Tibial nerve (tissue), 4 donors: ENCODE measurements at places on chromosomes 1 and 21. TPM values are rescaled to one million over a fixed set of nuclear protein-coding genes. Genes with fewer than 3 reads are reported as not detected.

- no peaks in the 10 kb centered on the region for H3K4me1 ChIP-seq
- H3K27me3 ChIP-seq: no peaks in the 10 kb centered on the region
- H3K36me3 ChIP-seq: no peaks in the 10 kb centered on the region
- no peak overlapping the region for H3K4me3 ChIP-seq
Observed at GRCh38 chr1:229856009-229856650, 210.9 kb upstream of the GALNT2 start.

GRCh38 chr1:119987112-119987511, 82.3 kb downstream of the NOTCH2 start:
- H3K36me3 ChIP-seq: no peaks in the 10 kb centered on the region
- H3K27ac ChIP-seq: no peak overlapping the region
- no peak for DNase-seq
- no peak overlapping the region for H3K4me3 ChIP-seq
- H3K4me1 ChIP-seq: no peaks in the 10 kb centered on the region

DNA sequence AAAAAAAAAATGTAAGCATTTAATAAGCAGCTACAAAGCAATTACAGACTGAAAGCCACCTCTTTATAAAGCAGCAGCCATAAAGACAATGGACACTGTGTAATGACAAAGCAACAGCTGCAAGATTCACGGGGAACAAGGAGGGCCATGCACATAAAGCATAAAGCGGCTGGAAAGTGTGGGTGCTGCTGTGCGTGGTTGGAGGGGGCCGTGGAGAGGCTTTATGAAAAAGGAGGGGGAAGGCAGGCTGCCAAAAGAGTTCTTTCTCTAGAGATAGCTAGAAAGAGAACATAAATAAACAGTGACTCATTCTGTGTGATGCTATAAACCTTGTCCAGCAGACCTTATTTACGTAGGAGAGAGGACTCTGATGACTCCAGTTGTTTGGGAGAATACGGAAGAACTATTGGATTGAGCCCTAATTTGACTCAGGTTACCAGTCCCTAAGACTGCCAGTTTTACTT, 49.3 kb downstream of the ADAMTS1 start:
- no peak overlapping the region for H3K4me3 ChIP-seq
- H3K27me3 ChIP-seq: no peaks in the 10 kb centered on the region
- no peaks in the 10 kb centered on the region for H3K36me3 ChIP-seq
- peak overlapping the region; percentile 83 for H3K27ac ChIP-seq
- peak; percentile 79 for DNase-seq

DNA sequence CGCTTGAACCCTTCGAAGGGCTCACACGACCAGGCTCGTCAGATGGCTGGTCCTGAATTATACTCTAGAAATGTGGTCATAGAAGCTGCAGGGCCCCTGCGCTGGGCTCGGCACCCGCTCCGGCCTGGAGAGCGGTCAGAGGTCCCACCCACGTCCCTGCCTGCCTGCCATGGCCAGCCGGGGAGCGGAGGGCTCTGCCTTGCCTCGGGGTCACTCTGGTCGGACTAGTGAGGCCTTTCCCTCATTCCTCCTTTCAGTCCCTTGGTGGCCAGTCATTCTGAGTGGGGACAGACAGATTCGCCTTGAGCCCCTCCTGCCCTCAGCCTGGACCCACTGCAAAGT, 529 bp upstream of the MARCKSL1 start:
- H3K27ac ChIP-seq: peak overlapping the region; percentile 89
- peaks cover 37% of the 10 kb centered on the region for H3K4me1 ChIP-seq
- peaks cover 18% of the 10 kb centered on the region for H3K36me3 ChIP-seq

DNA sequence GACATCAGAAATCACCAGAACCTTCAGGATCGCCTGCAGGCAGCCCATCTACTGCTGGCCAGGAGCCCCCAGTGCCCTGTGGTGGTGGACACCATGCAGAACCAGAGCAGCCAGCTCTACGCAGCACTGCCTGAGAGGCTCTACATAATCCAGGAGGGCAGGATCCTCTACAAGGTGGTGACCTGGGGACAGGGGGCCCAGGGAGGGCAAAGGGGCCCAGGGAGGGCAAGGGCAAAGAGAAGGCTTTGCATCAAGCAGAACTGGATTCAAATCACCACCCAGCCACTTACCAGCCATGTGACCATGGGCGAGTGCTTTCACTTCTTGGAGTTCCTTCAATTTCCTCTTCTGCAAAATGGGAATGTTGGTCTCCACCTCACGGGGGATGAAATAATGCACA, 12.1 kb downstream of the DIO1 start:
- H3K36me3 ChIP-seq: no peaks in the 10 kb centered on the region
- no peaks in the 10 kb centered on the region for H3K27me3 ChIP-seq
- no peak for DNase-seq
- H3K27ac ChIP-seq: no peak overlapping the region
- no peaks in the 10 kb centered on the region for H3K4me1 ChIP-seq

- DNase-seq: no peak
- no peak overlapping the region for H3K27ac ChIP-seq
- no peak overlapping the region for H3K4me3 ChIP-seq
- no peaks in the 10 kb centered on the region for H3K27me3 ChIP-seq
- H3K36me3 ChIP-seq: no peaks in the 10 kb centered on the region
- no peaks in the 10 kb centered on the region for H3K4me1 ChIP-seq
Observed at GRCh38 chr1:225114354-225114990, 185.0 kb downstream of the DNAH14 start.

The RNU1-4 gene
- total RNA-seq: under 0.01 TPM

GRCh38 chr1:201252944-201253371, 30.3 kb upstream of the PKP1 start:
- H3K27me3 ChIP-seq: no peaks in the 10 kb centered on the region
- no peaks in the 10 kb centered on the region for H3K4me1 ChIP-seq
- no peak overlapping the region for H3K4me3 ChIP-seq

- H3K36me3 ChIP-seq: no peaks in the 10 kb centered on the region
- no peak overlapping the region for H3K27ac ChIP-seq
- H3K4me1 ChIP-seq: no peaks in the 10 kb centered on the region
- DNase-seq: no peak
Observed at GRCh38 chr1:4149831-4150230, 249.8 kb upstream of the C1orf174 start.

The GUCA2B gene
- not detected for total RNA-seq

- H3K4me3 ChIP-seq: no peak overlapping the region
- no peaks in the 10 kb centered on the region for H3K4me1 ChIP-seq
- no peaks in the 10 kb centered on the region for H3K27me3 ChIP-seq
- peaks cover 18% of the 10 kb centered on the region for H3K36me3 ChIP-seq
Observed at GRCh38 chr1:54069791-54070170, 16.4 kb downstream of the TCEANC2 start.

DNA sequence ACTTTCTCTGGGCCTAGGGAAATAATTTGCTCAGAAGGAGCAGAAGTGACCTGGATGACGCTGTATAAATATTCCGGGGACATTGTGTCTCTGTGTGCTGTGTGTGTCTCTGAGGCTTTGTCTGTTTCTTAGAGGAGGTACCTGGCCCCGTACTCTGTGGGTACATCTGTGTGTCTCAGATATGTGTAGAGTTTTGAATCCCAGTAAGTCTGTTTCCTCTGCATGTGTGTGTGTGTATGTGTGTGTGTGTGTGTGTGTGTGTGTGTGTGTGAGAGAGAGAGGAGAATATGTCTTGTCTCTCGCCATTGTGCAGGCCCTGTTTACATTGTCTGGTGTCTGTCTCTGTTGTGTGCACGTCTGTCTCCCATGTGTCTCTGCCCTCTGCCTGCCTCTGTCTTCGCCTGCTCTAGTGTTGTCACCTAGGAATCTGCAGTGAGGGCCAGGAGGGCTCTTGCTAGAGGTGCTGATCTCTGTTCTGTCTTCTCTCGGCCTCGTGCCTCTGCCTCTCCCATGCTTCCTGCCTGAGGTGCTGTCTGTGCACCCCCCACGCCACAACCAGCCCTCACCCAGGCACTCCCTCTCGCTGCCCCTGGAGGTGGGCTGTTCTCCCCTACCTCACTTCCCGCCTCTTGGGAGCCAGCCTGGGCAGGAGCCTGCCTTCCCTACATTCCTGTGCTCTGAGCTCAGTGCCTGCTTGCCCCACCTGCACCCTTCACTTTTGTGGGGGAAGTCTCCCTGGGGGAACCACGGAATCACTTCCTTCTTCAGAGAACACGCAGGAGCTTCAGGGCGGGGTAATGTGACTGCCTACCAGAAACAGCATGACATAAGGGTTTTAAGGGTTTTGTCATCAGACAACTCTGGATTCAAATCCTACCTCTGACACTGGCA, 5.9 kb downstream of the MAP7D1 start:
- H3K36me3 ChIP-seq: no peaks in the 10 kb centered on the region
- H3K4me1 ChIP-seq: peaks cover 51% of the 10 kb centered on the region
- no peak for DNase-seq
- peak overlapping the region; percentile 83 for H3K27ac ChIP-seq

DNA sequence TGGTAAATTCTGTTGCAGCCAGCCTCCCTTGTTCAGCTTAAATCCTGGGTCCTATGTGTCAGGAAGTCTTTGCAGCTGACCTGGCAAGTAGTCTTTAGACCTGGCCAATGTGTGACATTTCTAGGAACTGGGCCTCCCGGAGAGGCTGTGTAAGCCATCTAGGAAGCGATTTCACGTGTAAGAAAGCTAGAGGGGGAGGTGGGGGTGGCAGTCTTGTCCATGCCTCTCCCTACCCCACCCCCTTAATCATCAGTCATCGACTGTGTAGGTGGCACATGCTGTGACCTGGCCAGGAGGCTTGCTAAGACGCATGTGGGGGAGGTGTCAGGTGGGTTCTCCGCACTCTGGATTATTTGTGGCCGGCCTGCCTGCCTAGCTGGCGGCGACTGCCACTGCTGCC, 8.4 kb downstream of the C1orf226 start:
- DNase-seq: no peak
- no peak overlapping the region for H3K4me3 ChIP-seq
- H3K27me3 ChIP-seq: no peaks in the 10 kb centered on the region
- H3K36me3 ChIP-seq: peaks cover 5% of the 10 kb centered on the region

DNA sequence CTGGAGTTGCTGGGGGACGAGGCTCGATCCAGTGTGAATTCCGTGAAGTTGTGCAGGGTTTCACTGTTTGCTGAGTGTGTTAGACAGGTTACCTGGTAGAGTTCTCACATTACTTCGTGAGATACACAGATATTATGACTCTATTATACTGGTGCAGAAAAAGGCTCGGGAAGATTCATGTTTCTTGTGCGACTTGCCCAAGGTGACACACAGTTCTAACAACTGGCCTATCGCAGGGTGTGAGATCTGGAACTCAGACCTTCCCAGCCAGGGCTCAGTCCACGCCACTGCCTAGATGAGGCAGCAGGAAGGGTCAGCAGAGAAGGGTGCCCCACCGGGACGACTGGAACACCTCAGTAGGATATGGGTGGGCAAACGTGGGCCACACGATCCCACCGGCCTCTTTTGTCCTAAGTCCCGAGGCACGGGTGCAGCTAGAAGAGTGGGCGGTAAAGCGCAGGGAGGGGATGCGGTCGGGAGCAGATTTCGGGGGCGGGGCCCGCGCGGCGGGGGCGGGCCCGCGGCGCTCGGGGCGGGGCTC, 296 bp upstream of the RNPEP start:
- H3K4me1 ChIP-seq: peaks cover 37% of the 10 kb centered on the region
- DNase-seq: peak; percentile 56
- peak overlapping the region; percentile 95 for H3K27ac ChIP-seq
- no peaks in the 10 kb centered on the region for H3K27me3 ChIP-seq
- H3K4me3 ChIP-seq: peak overlapping the region; percentile 95
- no peaks in the 10 kb centered on the region for H3K36me3 ChIP-seq

- no peaks in the 10 kb centered on the region for H3K27me3 ChIP-seq
- H3K36me3 ChIP-seq: no peaks in the 10 kb centered on the region
- no peak overlapping the region for H3K4me3 ChIP-seq
- DNase-seq: no peak
- no peak overlapping the region for H3K27ac ChIP-seq
Observed at GRCh38 chr1:226804907-226805759, 65.3 kb upstream of the PSEN2 start.

DNA sequence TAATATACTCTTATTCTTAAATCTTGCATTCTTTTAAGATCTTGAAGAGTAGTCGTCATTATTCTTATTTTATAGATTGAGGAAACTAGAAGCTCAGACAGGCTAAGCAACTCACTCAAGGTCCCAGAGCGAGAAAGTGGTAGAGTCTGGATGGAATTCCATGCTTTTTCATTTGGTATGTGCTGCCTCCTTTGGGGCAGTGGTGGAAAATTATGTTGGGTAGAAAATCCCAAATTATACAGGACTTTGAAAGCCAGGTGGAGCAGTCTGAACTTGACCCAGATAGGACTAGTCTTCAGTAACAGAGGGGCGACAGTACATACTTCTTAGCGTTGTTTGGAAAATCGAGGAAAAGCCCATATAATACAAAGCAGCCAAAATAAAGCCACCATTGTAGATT, 205.6 kb downstream of the ATG4C start:
- H3K27me3 ChIP-seq: peaks cover 3% of the 10 kb centered on the region
- DNase-seq: no peak
- H3K4me3 ChIP-seq: no peak overlapping the region
- H3K4me1 ChIP-seq: no peaks in the 10 kb centered on the region
- H3K27ac ChIP-seq: no peak overlapping the region
- no peaks in the 10 kb centered on the region for H3K36me3 ChIP-seq
